H54 (cell line): ENCODE measurements at places on chromosomes 6 and 20.

GRCh38 chr6:157376706-157377230 is 4.2 kb upstream of the ZDHHC14 start:
- no peak for DNase-seq

GRCh38 chr6:24205020-24205492 is 79.0 kb downstream of the NRSN1 start:
- DNase-seq = no peak

DNA sequence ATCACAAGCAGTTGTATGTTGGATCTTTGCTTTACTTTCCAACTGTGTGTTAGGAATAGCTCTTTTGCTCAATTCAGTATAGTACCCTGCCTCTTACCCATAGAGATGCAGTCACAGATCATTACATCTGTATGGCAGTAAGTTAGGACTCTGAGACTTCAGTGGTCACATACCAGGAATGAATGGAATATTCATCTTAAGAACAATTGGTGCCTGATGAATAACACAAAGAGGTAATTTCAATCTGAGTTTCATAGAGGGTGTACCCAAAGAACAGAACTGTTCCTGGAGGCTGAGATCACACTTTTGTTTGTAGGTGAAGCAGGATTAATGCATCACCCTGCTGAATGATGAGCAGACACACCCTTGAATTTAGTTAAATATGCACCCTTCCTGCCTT is 28.7 kb upstream of the KIF13A start:
- no peak for DNase-seq

- DNase-seq = no peak
Observed at GRCh38 chr20:50813801-50814200, 18.9 kb downstream of the BCAS4 start.

GRCh38 chr6:139699335-139699734 is 324.9 kb upstream of the CITED2 start:
- DNase-seq = no peak

DNA sequence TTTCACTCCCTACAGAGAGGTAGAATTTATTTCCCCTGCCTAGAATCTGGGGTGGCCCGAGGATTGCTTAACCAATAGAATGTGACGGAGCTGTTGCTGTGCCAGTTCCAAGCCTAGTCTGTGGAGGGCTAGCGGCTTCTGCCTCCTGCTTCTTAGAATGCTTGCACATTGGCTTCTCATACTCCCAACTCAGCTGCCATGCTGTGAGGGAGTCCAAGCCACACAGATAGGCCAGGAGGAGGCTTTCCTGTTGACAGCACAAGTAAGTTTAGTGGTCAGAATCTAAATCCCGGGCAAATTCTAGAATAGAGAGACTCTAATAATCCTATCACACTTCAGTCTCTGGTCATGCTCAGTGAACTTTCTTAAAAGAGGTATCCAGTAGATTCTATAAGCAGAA is 57.5 kb upstream of the SNRPB2 start:
- no peak for DNase-seq
